ENCODE measurements at places on chromosomes 3 and 15. TPM values are rescaled to one million over a fixed set of nuclear protein-coding genes. Genes with fewer than 3 reads are reported as not detected.

The XCR1 gene
- total RNA-seq, result not detected

The REC114 gene
- not detected for total RNA-seq

The RPUSD3 gene
- total RNA-seq, result 44.5 TPM

The FBLN2 gene
- total RNA-seq, result not detected

The TMEM207 gene
- total RNA-seq, result not detected

The PLIN1 gene
- total RNA-seq, result 0.04 TPM

The CASR gene
- total RNA-seq, result not detected

The ASB14 gene
- total RNA-seq, result not detected

The FGF12 gene
- 4.4 TPM for total RNA-seq

DNA sequence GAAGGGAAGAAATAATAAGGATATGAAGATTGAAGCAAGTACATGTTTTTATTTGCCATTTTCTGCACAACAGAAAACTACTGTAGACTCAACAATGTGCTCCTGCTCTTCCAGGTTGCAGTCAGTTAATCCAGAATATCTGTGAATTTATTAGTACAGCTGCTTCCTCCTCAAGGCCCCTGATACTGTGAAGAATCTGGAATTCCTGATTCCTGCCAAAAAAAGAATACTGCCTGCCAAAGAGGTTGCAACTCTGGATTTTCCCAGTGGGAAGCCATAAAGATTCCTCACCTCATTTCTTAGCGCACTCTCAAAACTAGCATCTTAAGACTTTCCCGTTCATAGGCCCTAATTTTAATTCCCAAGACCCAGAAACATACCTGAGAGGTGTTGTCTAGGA is 33.6 kb upstream of the LRRC3B start:
- no peak for DNase-seq

DNA sequence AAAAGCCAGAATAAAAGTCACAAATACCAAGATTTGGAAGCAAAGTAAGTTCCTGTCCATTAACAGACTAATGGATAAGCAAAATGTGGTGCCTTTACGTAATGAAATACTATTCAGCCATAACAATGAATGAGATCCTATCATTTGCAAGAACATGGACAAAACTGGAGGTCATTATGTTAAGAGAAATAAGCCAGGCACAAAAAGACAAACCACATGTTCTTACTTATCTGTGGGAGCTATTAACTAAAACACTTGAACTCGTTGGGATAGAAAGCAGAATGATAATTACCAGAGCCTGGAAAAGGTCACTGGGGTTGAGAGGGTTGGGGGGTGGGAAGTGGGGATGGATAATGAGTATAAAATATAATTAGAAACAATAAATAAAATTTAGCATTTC is 1015.9 kb downstream of the OTOL1 start:
- DNase-seq, result no peak

GRCh38 chr3:197002701-197003454 is 26.7 kb downstream of the MELTF start:
- peak; percentile 63 for DNase-seq

DNA sequence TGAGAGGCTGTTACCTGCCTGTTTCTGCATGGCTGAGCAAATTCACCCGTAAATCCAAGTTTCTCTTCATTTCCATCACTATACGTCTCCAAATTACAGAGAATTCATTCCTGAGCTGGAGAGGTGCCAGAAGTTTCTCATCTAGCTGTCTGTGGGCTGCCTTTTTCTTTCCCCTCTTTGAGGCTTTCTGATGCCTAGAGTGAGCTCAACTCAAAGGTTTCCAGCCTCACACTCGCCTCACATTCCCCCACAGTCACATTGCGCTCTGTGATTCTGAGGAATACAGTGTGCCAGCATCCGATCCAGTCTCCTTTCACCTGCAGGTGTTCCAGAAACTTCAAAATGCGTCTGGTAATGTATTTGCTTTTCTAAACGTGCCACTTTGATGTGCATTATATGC is 267.2 kb downstream of the MFSD1 start:
- DNase-seq, result no peak

GRCh38 chr3:147412261-147412916 is 3.2 kb downstream of the ZIC1 start:
- DNase-seq, result no peak

- DNase-seq, result no peak
These were observed 98.6 kb upstream of the C15orf61 start for GRCh38 chr15:67422296-67422695.

- peak; percentile 63 for DNase-seq
These were observed 1108.5 kb upstream of the EPHA6 start for GRCh38 chr3:95705786-95706418.

DNA sequence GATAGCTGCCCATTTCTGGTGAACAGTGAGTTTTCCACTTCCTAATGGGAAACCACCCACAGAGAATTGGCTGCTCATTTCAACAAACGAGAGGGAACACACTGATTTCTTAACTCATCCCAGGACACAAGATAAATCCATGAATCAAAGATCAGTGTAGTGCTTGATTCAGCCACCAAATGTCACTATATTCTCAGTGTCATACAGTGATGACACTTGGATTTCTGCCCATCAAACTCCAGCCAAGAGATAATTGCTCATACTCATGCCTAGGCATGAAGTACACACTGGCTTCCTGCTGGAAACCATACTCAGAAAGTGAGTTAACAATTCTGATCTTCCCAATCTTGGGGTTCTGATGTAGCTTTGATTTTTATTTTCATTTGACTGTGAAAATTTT is 35.4 kb upstream of the GRM7 start:
- DNase-seq, result no peak

DNA sequence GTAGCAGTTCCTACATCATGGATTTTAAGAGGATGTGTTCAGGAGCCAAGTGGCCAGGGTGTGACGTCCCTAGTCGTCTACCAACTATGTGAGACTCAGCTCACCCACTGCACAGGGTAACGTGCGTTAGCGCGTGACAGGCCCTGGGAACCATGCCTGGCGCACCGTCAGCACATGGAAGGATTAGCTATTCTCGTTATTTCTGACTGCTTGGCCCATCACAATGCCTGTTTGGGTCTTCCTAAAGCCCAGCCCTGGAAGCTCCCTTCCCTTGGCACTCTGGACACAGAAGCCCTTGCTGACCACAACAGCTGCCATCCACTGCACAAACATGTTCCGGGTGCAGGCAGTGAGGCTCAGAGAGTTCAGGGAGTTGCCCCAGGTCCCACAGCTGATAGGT is 91.0 kb upstream of the RPL32 start:
- DNase-seq, result no peak

DNA sequence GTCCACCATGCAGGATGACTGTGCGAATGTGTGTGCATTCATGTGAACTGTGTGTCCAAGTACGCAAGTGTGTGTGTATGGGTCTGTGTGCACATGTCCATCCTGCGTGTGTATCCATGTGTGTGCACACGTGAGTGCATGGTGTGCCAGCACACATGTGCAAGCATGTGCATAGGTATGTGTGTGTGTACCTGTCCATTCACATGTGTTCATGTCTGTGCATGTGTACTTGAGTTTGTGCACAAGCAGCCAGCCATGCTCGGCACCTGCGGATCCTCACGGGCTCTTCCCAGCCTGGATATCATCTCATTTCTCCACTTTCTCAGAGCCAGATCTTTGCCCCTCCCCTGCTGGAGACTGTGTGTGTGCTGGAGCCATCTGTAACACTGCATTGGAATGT is 18.7 kb upstream of the PLXNA1 start:
- DNase-seq, result no peak

- no peak for DNase-seq
These were observed 45.8 kb downstream of the SCN5A start for GRCh38 chr3:38603731-38604131.

DNA sequence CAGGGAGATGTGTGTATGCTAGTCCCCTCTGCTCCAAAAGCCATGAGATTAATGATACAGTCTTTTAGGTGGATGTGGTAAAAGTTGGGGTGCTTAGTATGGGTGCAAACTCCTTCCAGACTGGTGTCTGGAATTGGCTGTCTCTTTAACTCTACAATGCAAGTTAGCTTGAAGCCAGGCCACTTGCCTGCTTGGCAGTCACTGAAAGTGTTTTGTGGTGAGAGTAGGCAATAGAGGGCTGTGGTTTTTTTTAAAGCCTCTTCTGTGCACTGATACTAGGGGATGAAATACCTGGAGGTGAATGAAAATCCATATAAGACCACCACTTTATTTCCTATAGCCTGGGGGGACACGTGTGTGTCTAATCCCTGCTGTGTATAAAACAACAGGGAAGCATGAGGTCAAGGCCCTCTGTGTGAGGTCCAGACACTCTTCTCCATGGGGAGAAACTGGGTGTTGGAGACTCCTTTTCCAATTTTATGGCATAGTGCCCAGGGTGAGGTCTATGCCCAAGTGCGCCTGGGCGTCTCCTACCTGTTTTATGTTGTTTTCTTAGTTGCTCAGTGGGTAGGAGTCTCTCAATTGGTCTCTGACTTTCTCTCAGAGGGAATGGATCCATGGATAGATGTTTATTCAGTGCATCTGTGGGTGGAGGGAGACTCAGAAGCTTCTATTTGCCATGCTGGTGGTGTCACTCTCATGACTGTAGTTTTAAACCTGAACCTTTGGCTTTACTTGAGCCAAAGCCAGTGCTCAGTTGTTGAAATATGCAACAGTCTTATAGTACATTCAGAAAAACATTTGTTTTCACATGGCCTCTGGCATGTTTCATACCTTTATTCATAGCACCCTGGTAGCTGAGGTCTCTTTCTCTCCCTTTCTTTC is 327.8 kb upstream of the ATP11B start:
- no peak for DNase-seq

GRCh38 chr3:59968513-59969045 is 918.8 kb upstream of the CFAP20DC start:
- DNase-seq, result no peak

- DNase-seq, result no peak
These were observed 32.6 kb upstream of the FHIT start for GRCh38 chr3:61283876-61284275.

DNA sequence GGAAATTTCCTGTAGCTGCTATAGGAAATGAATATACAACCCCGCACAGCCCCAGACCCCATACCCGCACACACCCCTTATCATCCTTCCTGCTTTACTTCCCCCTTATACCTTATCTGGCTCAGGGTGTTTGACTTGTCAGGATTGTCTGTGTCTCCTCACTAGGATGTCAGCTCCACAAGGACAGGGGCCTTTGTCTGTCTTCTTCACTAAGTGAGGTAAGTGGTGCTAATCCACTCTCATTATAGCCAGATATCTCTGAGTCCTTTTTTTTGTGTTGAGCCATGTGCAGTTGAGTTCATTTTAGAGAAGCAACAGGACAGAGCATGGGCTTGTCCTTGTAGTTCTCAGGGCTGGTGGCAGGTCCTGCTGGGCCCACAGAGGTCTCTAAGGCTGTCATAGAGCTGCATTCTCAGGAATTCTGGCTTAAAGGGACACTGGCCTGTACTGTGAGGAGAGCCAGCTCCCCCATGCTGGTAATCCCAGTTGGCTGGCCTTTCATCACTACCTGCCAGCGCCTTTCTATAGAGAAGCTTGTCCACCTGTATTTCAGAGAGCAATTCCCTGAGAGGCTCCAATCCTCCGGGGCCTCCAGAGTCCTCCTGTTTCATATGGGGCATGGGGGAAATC is 9.0 kb downstream of the KY start:
- DNase-seq, result no peak

DNA sequence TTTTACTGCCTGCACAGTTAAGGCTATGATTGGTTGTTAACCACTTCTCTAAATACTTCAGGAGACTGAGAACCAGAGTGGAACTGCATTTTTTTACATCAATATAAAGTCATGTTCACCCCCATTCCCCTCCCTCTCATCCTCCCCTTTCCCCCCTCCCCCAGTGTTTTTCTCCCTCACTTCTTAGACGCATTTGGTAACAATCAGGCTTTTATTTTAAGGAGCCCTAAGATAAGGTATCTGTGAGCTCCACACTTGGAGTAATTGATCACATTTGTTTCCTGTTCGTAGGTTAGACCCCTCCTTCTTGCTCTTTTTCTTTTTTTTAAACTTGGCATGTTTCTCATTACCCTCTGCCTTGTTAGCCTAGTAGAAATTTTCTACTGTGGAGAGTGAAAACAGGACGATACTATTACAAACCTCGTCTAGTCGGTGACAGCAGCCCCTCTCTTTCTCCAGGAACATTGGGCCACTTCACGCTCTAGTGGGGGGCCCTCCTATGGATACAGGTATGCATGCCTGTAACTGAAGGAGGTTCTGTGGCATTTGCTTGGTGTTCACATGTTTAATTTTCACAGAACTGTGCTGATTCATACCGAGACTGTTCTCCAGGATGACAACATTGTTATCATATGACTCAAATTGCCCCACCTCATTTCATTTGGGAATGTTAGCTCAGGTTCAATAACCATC is 314.4 kb downstream of the MECOM start:
- DNase-seq, result peak; percentile 32

DNA sequence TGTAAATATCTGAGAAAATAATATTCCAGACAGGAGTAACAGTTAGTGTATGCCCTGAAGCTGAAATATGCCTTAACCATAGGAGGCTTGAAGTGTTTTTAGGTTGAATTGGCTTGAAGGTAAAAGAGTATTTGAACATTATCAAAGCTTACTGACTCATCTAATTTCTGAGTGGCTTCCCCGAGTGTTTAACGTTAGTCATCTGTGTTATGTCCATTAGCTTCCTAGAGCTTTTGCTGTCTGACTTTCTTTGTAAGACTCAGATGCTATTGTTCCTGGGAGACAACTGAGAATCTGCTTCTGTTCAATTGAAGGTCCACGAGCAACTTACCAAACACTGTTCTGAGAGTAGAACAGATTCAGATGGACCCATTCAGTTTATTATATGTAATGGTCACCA is 656.8 kb upstream of the NECTIN3 start:
- peak; percentile 11 for DNase-seq

DNA sequence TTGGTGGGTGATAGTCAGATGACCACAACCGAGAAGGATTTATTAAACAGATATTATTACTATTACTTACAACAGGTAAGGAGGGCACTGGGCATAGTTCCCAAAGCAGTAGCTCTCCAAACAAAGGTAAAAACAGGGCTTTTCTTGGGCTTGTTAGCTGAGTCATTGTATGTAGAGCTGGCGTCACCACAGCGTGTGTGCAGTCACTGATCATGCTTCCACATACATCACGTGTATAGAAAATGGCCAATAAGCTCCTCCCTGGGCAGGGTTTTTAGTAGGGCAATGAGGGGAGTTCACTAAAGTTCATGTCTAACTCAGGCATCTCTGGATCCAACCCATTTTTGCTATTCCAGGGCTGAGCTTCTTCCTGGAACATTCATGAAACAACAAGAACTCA is 5.8 kb upstream of the SAMMSON start:
- no peak for DNase-seq

GRCh38 chr15:59178151-59178695 is 28.4 kb upstream of the LDHAL6B start:
- no peak for DNase-seq

Measured in H4 (cell line).